ENCODE measurements at places on chromosomes 3 and 15.

GRCh38 chr3:5245927-5246326 lies 58.4 kb downstream of the EDEM1 start:
- no peak for DNase-seq
- no peak overlapping the region for H3K27ac ChIP-seq
- no peaks in the 10 kb centered on the region for H3K36me3 ChIP-seq
- H3K4me1 ChIP-seq = no peaks in the 10 kb centered on the region
- H3K27me3 ChIP-seq = no peaks in the 10 kb centered on the region

DNA sequence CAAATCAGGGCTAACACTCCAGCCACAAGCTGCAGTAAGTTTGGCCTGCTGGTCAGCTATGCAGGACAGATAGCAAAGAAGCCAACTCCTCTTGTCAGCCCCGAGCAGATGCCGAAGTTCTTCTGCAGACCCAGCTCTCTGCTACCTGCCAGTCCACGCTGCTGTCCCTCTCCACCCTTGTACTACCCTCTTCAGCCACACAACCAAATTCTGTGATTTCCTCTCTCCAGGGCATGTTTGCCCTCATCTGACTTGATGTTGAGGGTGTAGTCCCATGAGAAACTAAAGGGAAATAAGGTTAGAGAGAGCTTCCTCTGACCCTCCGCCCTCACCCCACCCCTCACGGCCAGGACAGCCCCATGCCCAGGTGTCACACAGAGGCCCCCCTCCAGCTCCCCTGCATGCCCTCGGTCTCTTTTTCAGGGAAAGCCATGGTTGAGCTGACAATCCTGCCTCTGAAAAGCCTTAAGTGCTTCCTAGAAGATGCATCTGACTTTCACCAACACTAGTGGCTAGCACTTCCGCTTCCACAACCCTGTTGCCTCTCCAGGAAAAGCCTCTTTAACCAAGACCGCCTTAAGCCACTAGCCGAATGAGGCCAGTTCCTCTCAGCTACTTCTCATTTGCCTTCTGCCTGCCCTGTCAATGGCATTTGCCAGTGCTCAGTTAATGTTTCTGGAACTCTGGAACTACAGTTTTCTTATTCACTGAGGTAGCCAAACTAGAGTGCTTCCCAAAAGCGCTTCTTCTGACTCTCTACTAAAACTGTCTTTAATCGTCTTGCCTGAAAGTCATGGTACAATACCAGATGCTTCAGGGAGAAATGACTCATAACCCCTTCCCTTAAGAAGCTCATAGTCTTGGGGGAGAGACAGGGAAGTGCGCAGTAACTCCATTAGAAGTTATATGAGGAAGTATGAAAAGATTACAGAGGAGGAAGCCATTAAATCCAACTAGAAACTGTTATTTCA lies 300.4 kb upstream of the STT3B start:
- no peak overlapping the region for H3K4me3 ChIP-seq
- peaks cover 60% of the 10 kb centered on the region for H3K4me1 ChIP-seq
- no peaks in the 10 kb centered on the region for H3K36me3 ChIP-seq
- no peak overlapping the region for H3K27ac ChIP-seq

- H3K36me3 ChIP-seq = no peaks in the 10 kb centered on the region
- no peaks in the 10 kb centered on the region for H3K4me1 ChIP-seq
- H3K4me3 ChIP-seq = no peak overlapping the region
- H3K27me3 ChIP-seq = no peaks in the 10 kb centered on the region
- H3K27ac ChIP-seq = no peak overlapping the region
- DNase-seq = no peak
Observed at GRCh38 chr3:160826991-160827390, 71.0 kb downstream of the PPM1L start.

DNA sequence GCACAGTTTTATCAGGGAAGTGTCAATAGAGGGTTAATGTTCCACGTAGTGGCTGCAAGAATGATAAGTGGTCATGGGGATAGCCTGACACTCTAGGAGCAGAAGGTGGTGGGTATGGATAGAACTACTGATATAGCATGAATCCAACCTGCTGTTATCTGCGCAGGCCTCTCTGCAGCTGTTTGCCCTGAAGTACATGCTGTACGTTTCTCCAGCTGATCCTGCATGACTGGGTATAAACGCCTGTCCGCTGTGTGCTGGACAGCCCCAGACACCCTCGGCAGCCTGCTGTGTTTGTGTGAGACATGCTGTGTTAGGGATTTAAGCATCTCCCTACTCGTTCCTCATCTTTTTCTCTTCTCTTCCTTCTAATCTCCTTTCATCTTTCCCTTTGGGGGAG lies 87.1 kb downstream of the LPP start:
- H3K27me3 ChIP-seq = no peaks in the 10 kb centered on the region
- H3K36me3 ChIP-seq = no peaks in the 10 kb centered on the region
- no peaks in the 10 kb centered on the region for H3K4me1 ChIP-seq
- no peak overlapping the region for H3K4me3 ChIP-seq
- no peak overlapping the region for H3K27ac ChIP-seq

DNA sequence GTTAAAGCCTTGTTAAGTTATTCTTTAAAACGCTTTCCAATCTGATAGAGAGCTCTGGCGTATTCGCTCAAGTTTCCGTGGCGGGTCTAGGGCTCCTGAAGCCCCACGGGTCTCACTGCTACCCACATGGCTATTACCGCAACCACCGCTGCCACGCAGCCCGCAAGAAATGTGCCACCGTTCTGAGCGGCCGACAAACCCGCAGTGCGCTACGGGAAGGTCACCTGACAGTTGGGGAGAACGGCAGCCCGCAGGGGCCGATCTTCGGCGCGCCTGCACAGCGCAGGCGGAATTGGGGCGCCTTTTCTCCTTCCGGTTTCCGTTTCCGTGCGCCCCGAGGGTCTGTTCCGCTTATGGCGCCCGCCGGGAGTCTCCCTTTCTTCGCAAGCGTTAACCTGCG lies 76.6 kb upstream of the SNRPN start:
- no peaks in the 10 kb centered on the region for H3K27me3 ChIP-seq
- H3K36me3 ChIP-seq = no peaks in the 10 kb centered on the region
- no peak overlapping the region for H3K27ac ChIP-seq
- no peak for DNase-seq

- no peaks in the 10 kb centered on the region for H3K4me1 ChIP-seq
- no peaks in the 10 kb centered on the region for H3K36me3 ChIP-seq
- H3K27me3 ChIP-seq = no peaks in the 10 kb centered on the region
- DNase-seq = no peak
Observed at GRCh38 chr15:55909036-55909811, 84.2 kb downstream of the NEDD4 start.

GRCh38 chr15:42020713-42021273 lies at the start of gene PLA2G4E:
Gene PLA2G4E, minus strand, starts transcription at chr15:42021042. Its CDS starts 12 bp downstream, at chr15:42021030.
- no peaks in the 10 kb centered on the region for H3K4me1 ChIP-seq
- no peak for DNase-seq
- no peaks in the 10 kb centered on the region for H3K36me3 ChIP-seq
- no peak within 1 kb of the TSS for H3K4me3 ChIP-seq
- H3K27ac ChIP-seq = no peak within 1 kb of the TSS
- no peaks in the 10 kb centered on the region for H3K27me3 ChIP-seq

Data from CD8-positive, alpha-beta memory T cell (primary cell).